ENCODE measurements at places on chromosomes 11 and 22.
A peak's percentile ranks its signal among the peaks of the same experiment; 100 is the strongest.

GRCh38 chr11:6357222-6357621 lies 33.1 kb upstream of the SMPD1 start:
- peak; percentile 55 for DNase-seq

DNA sequence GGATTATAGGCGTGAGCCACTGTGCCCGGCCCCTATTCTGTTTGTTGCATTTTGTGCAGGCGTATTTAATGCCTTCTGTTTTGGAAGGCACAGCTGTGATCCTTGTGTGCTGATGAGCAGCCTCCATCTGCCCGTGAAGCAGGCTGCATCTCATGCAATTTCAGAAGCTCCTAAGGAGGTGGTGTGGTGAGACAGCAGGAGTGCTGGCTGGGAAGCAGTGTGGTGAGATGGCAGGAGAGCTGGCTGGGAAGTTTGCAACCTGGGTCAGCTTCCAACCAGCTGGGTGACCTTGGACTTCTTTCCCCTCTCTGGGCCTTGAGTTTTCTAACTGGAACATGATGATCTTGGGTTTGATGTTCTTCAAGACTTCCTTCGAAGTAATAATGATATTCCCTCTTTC lies 525.1 kb downstream of the TBC1D22A start:
- no peak for DNase-seq

DNA sequence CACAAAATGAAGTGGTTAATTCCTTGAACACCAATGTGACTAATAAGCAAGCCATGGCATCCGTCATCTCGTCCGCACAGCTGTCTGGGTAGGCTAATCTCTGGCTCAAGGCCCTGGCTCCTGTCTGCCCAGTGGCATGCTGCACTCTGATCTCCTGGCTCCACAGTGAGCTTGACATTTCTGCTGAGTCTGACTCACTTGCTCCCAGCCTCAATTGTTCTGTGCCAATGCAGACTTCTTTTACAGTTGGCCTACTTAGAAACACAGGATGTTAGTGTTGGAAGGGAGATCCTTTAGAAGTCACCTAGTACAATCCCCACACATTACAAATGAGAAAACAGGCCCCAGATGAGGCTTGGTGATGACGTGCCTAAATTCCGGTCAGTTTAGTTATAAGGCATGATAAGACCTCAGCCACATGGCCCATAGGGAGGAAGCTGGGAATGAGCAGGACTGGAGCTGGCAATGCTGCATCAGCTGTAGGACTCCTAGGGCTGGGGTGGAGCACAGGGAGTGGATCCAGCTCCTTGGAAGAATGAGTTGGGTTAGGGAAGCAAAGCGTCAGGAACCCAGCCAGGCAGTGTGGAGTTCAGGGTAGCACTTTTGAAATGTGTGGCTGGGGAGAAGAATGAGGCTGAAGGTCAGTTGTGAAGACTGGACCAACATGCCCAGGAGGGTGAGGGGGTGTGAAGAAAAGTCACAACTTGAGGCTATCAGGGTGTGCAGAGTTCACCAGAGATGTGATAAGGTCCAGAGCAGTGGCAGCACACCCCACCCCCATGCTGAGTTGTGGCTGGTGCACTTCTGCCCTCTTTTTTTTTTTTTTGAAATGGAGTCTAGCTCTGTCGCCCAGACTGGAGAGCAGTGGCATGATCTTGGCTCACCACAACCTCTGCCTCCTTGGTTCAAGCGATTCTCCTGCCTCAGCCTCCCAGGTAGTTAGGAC lies 70.2 kb upstream of the EED start:
- DNase-seq = peak; percentile 83

- no peak for DNase-seq
Observed at GRCh38 chr11:13376402-13376801, 86.6 kb downstream of the BTBD10 start.

- no peak for DNase-seq
Observed at GRCh38 chr11:48103621-48104567, 112.7 kb upstream of the OR4B1 start.

DNA sequence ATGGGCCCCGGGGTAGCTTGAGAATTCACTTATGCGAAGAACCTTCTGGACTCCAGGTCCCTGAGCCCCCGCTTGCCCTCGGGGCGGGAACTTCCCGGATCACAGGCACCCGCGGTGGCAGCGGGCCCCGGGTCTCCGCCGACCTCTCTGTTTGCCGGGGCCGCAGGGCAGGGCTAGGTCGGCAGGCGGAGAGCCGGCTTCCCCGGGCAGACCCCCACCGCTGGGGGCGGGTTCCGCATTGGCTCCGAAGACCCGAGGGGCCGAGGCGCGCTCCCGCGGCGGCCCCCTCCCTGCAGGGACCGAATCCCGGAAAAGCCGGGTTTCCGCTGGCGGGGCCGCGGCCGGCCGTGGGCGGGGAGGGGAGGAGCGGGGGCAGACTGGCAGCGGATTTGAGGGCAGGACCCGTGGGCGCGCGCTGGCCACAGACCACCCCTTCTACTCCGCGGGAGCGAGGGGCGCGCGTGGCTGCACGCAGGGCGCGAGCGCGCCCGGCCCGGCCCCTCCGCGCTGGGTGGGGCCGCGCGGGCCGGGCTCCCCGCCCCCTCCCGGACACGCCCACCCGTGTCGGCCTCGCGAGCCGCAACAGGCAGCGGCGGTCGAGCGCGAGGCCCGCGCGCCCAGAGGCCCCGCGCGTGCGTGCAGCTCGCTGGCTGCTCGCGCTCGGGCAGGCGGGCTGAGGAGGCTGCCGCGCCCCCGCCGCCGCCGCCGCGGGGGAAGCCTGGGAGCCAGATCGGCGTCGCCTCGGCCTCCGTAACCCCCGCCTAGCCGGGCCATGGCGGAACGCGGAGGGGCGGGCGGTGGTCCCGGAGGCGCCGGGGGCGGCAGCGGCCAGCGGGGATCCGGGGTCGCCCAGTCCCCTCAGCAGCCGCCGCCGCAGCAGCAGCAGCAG lies at the start of gene PACS1:
Gene PACS1 (plus strand): TSS at position 558 of the 889 bp plus-strand sequence. CDS start 215 bp downstream, at position 773.
- DNase-seq = peak; percentile 91

DNA sequence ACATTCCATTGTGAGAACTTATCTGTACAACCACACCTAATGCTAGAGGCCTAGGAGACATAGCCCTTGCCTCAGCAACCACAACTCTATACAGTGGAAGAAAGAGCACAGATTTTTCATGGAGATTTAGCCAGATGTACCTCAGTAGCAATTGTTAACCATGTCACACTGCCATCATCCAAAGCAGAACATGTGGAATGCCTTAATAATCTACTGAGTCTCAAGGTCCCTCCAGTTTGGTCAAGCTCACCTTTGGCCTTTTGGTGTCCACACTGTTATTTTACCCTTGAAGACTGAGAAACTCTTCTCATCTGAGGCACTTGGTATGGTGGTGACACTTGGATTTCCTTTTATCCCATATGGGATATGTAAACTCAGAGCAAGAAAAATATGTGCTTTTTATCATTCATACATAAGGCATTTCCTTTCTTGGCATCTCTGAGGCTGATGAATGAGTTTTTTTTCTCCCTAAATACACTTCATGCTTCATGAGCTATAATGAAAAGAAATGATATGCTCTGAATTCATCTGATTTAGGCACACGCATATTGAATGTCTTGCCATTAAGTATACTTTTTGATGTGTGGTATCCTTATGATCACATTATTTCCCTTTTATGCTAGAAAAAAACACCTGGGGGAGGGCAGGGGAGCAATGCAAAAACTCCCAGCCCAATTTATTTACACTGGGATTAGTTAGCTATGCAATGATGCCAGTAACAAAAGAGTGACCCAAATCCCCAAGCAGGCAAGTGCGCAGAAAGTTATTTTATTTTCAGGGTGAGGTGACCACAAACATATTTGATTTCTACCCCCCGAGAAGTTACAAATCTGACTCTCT lies 63.3 kb upstream of the ME3 start:
- DNase-seq = no peak

DNA sequence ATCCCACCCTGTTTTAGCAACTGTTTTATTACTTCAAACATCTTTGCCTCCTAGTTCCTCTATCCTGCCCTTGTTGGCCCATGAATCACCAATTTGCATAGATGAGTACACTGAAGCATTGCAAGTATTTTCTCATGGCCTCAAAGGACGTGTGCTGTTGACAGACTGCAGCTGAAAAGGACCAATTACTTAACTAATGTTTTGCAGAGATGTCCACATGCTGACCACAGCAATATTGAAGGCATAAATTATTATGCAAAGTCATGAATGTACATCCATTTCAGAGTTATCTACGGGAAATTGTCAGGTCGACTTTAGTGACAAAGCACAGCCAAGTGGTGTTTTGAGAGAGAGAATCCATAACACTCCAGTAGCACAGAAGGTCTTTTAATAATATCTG lies 64.8 kb downstream of the CADM1 start:
- no peak for DNase-seq

- DNase-seq = no peak
Observed at GRCh38 chr11:34644669-34645406, 23.9 kb downstream of the EHF start.

GRCh38 chr22:50525858-50526107 lies 385 bp upstream of the SCO2 start:
- DNase-seq = no peak

DNA sequence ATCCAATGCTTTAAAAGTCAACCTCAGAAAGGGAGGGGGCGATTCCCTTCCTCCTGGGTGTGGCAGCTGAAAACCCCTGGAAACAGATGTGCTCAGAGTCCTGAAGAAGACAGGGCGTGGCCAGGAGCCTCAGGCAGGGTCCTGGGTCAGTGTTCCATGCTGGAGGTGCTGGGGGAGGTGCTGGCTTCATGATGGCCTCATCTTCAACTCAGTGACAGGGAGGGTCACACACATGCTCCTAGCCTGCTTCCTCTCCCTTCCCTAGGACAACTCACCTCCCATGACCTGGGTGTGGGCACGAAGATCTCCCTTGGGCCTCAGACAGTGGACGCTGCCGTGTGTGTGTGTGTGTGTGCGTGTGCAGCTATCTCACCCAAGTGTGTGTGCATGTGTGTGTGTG lies 245.6 kb upstream of the B3GAT1 start:
- DNase-seq = no peak

GRCh38 chr22:50208430-50208938 lies 7.7 kb downstream of the SELENOO start:
- no peak for DNase-seq

GRCh38 chr22:37561212-37562048 lies 1.1 kb downstream of the CDC42EP1 start:
- DNase-seq = peak; percentile 95

DNA sequence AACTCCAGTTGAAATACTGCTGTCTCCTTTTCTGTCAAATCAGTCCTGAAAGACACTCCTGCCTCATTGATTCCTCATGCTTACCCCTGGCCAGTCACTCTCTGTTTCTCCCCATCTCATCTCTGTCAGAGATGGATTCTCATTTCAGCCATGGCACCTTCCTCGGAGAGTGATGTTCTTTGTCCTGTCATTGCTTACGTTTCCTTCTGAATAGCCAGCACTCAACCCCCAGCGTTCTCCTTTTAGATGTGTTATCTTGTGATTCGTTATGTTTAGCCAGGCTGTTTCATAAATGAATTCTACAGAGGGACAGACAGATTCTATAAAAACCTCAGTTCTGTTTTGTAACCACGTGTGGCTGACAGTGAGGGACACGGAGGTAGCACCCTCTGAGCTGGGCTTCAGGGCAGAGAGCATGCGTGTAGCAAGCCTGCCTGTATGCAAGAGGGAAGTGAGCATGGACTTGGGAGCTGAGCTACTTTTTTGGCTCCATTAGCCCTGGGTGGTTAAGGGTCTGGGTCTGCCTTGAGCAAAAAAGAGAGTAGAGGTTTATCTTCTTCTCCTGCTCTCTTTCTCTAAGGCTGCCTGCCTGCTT lies 354.6 kb downstream of the DDX10 start:
- DNase-seq = no peak
